Jurkat, Clone E6-1 (cell line): ENCODE measurements at places on chromosomes 3 and 15.

GRCh38 chr15:100224206-100225185 is 117.3 kb downstream of the ADAMTS17 start:
- peak; percentile 29 for DNase-seq

- DNase-seq: no peak
These were observed 172.8 kb upstream of the PLSCR5 start for GRCh38 chr3:146777941-146778340.

DNA sequence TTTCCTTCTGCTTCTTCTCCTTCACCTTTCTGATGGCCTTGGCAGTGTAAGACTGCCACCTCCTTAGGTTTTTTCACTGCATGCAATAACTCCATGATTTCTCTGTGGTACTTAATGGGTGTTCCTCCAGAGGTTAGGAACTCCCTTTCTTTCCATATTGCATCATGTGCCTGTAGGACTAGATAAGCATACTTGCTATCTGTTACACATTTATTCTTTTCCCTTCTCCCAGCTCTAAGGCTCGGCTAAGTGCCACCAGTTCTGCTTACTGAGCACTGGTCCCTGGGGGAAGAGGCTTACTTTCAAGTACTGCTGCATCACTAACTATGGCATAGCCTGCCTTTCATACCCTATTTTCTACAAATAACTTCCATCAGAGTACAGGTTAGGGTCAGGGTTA is 351.8 kb downstream of the OTOL1 start:
- DNase-seq: no peak

DNA sequence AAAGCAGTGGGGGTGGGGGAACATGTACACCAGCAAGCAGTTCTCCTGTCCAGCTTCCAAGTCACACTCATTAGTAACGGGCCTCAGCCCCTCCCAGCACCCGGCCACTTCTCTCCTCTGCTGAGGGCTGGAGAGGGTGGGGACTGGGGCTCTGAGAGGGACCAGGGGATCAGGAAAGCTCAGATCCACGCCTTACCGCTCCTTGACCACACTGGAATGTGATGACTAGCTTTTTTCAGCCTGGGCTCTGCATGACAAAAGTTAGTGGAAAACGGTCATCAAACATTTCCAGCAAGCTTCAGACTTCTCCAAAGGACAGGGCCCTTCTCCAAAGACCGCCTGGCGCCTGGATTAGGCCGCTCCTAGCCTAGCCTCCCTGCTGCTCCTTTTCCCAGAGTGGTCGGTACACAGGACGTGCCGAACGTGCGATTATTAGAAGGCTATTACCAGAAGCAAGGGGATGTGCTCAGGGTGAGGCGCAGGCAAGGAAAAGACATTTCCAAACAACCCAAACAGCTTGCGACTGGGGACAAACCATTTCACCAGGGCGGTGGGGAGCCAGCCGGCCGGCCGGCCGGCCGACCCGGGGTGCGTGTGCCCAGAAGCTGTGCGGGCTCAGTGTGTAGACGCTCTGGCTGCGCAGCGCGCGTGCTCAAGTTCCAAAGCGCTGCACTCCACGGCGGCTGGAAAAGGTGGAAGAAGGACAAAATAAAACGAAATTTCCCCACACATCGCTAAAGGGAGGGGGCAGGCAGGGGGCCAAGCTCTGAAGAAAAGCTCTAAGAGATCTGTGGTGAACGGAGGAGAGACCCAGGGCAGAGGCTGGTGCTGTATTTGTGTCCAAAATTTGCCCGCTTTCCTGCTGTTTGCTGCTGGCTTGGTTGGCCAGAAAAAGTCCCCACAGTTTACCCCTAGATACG is 51.0 kb upstream of the SSR3 start:
- DNase-seq: no peak
